ENCODE measurements at places on chromosomes 7 and 10.

DNA sequence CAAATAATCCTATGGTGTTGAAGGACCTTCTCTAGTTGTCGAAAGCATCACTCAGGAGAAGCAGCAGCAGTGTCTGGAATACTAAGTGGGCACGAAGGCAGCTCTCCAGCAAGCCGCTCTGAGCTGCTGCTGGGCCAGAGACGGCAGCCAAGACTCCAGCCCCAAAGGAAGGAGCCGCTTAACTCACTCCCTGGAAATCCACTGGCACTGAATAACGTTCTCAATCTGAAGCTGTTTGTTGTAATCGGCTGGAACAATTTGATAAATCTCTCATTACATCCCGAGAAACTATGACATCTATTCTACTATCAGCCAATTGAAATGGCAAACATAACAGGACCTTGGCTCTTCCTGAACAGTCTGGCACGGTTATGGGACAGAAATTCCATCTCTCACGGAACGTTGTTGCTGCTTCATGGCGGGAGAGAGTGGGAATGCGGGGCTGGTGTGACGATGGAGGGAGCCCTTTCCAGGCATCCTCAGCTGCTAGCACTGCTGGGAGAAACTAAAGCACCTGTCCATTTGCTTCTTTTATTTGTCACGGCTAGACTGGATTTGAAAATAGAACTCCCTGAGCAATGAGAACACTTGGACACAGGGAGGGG is 331.5 kb upstream of the RNF32 start:
- DNase-seq: no peak

- no peak for DNase-seq
Measured at GRCh38 chr7:13276977-13277376, 589.5 kb downstream of the ARL4A start.

DNA sequence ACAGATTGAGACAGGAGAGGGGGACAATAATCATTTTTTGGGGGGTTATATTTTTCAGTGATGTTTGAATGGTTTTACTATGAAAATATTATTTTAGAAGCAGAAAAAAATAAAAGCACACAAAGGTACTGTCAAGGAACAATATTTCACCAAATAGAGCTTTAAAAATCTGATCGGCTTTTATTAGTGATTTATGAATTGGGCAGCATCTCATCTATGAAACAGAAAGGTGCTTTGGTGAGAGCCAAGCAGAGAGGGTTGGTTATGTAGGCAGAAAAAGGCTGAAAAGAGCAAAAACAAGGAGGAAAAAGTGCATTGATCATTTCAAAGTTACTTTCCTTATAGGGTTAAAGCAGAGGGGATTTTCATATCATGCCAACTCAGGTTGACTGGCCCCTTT is 26.4 kb upstream of the CPA2 start:
- DNase-seq: no peak

GRCh38 chr10:124019886-124020797 is 73.3 kb downstream of the CHST15 start:
- no peak for DNase-seq

DNA sequence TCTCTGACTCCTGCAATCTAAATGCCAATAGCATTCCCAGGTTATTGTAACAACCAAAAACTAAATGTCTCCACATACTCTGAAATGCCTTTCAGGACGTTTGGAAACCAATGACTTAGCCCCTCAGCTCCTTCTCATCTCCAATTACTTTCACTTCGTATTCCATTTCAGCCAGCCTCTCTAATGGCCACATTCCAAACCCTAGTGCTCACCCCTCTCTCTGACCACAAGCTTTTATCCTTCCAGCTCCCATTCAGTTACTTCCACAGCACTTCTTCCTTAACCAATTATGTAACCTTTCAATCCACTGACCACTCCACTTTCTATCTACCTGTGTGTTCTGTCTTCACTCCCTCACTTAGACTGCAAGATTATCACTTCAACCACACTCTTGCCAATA is 4.3 kb downstream of the NOC3L start:
- DNase-seq: no peak

GRCh38 chr7:106848851-106849442 is 16.1 kb upstream of the PIK3CG start:
- DNase-seq: no peak
